G401 (cell line): ENCODE measurements at places on chromosomes 3 and 15.
A peak's percentile ranks its signal among the peaks of the same experiment; 100 is the strongest.

DNA sequence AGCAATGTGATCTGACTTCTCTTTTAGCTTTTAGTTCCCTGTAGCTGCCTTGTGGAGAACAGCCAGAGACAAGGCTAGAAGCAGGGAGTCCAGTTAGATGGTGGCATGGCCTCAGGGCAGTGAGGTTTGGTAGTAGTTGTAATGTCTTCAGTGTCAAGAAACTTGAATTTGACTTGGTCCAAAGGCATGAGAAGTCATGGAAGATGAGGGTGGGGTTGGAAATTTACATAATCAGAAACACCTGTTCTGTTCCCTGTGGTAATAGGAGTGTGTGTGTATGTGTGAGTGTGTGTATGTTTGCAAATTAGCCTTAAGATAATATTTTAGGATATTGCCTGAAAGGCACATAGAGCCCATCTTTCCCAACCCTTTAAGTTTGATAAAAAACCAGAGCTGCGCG, 55.2 kb upstream of the GCNT3 start:
- no peak for DNase-seq

GRCh38 chr3:50202353-50203112, 2.5 kb upstream of the SLC38A3 start:
- no peak for DNase-seq

- no peak for DNase-seq
These were observed 68.9 kb downstream of the TFRC start for GRCh38 chr3:196012941-196013476.

- DNase-seq = no peak
These were observed 174.8 kb upstream of the BHLHE40 start for GRCh38 chr3:4804161-4805058.

DNA sequence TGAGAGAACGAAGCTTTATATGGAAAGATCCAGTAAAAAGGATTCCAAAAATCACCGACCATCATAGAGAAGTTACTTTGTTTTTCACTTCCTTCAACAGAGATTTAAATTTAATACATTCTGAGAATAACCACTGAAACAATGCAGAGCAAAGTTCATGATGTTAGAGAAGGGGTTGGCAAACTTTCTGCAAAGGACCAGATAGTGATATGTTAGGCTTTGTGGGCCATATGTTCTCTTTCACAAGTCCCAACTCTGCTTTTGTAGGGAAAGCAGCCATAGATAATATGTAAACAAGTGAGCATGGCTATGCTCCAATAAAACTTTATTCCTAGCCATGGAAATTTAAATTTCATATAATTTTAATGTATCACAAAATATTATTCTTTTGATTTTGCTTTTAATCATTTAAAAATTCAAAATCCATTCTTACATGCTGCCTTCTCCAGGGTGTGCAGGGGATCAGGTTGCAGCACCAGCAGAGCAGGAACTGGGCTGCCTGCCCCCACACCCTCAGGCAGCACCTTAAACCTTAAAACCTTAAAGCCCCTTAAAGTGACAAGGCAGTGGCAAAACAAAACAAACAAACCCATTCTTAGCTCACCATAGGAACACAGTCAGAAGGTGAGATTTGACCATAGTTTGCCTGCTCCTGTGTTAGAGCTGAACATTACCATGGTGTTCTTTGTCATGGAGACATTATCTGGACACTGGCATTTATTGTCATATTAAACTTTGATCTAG, 16.9 kb upstream of the IGSF10 start:
- no peak for DNase-seq

- peak; percentile 41 for DNase-seq
These were observed 17.1 kb downstream of the TJP1 start for GRCh38 chr15:29805043-29805707.

DNA sequence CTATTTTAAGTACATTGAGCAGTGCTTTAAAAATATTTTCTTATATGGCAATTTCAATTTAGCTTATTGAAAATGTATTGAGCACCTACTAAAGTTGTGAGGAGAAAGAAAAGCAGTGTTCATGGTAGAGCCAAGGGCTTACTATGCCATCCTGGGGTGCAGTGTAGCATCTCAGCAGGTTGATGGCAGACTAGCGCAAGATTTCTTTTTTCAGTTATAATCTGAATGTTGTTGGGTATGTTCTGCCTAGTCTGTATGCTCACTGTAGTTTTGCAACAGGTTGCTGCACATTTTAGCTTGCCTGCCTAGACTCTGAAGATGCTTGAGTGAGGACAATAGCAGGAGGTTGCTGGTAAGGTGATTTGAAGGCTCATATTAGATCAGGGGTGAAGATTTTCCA, 103.1 kb upstream of the UNC13C start:
- DNase-seq = peak; percentile 37

DNA sequence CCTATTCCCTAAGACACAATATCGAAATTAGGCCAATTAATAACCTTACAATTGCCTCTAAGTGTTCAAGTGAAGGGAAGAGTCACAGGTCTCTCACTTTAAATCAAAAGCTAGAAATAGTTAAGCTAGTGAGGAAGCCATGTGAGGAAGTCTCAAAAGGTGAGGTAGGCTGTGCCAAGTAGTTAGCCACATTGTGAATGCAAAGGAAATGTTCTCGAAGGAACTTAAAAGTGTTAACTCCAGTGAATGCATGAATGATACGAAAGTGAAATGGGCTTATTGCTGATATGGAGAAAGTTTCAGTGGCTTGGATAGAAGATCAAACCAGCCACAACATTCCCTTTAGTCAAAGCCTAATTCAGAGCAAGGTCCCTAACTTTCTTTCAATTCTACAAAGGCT, 59.1 kb downstream of the KLF13 start:
- no peak for DNase-seq

DNA sequence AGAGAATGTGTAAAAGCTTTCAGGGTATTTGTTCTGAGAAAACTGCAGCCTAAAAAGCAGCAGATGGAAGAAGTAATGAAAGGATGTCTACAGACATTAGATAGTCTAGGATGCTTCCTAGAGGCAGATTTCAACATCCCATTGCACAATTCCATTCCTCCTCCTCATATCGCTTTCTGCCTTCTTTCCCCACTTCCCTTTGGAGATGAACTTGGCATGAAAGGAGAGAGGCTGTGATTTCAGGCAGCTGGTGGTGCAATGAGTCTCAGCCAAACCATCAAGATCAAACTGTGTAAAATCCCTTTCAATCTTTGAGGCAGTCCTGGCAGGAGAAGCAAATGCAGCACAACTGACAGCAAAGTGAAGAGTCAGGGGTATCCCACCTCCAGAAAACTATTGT, 438.7 kb upstream of the KCNMB2 start:
- peak; percentile 86 for DNase-seq

- no peak for DNase-seq
These were observed 57.4 kb downstream of the LRRFIP2 start for GRCh38 chr3:37116998-37117397.

DNA sequence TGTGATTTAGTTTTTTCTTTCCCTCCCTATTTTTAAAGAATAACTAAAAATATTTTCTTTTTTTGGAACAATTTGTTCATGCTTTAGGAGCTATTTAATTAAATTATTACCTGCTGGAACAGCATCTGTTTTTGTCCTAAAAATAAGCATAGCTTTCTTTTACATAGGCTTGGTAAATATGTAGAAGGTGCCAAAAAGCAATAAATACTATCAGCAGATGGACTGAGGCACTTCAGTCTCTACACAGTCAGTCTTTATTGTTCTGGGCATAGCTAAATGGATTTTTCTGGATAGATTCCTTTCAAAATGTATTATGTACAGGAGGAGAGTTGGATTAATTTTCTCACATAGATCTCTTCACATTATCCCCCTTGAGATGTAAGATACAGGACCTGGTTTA, 223.5 kb downstream of the NAALADL2 start:
- peak; percentile 82 for DNase-seq

- no peak for DNase-seq
These were observed 352.1 kb downstream of the MECOM start for GRCh38 chr3:169311381-169311780.

DNA sequence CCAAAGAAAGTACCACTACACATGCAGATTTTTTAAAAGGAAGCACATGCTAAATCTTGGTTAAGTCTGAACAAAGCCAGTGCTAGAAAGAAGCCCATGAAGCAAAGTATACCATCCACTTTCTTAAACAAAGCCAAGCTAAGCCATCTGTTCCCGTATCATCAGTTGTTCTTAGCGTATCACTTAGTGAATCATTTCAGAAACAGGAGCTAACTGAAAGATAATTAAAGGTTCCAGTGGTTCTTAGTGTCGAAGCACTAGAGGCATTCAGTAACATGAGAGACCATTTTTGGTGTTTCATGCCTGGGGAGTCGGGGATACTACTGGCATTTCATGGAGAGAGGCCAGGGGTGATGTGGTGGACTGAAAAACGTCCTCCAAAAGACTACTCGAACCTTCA, 12.8 kb downstream of the UBXN7 start:
- DNase-seq = no peak

DNA sequence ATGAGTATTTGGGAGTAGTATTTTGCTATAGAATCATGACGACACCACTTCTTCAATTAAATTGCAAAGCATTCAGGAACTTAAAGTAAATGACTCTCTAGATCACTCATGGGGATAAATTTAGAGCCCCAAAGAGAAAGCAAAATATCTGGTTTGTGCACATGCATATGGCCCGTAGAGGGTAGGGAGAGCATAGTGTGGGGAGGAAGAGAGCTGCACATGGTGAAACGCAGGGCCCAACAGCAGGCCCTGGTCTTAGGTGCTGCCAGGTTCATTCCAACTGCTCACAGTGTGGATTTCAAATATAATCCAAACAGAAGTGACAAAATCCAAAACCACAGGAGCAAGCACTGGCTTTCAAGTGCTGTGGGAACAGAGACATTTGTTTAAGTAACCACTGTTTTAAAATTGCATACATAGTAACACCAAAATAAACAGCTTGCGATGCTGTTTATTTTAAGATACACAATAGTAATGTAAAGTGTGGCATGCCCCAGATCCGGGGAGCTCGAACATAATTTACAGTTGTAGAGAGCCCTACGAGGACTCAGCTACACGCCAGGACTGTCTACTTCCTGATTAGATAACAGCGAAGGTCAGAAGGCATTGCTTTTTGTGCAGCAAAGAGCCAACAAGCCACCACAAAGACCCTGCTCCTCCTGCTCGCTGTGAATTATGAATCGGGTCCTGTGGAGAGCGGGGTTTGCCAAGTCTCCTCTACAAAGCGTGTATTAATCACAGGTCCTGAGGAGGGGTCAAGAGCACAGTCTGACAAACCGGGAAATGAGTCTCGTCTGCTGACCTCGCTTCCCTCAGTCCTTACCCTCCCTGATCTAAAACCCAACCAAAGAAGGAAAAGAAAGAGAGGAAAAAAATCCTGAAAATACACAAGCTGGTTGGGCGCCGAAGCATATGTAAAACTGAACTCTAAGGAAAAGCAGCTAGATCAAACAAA, 80.6 kb downstream of the MEIS2 start:
- DNase-seq = no peak

DNA sequence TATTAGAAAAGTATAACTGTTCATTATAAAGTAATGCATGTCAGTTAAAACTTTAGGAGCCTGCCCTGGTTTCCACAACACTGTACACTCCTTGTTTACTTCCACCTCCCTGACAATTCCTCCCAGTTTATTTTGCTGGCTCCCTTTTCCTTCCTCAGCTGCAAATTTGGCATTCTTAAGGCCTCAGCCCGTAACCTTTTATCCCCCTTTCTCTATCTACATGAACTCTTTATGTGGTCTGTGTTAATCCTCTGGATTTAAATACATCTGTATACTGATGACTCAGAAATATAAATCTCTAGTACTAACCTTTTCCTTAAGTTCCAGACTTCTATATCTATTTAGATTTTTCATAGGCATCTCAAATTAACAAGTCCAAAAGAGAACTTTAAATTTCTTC, 143.6 kb downstream of the OTOL1 start:
- DNase-seq = no peak

DNA sequence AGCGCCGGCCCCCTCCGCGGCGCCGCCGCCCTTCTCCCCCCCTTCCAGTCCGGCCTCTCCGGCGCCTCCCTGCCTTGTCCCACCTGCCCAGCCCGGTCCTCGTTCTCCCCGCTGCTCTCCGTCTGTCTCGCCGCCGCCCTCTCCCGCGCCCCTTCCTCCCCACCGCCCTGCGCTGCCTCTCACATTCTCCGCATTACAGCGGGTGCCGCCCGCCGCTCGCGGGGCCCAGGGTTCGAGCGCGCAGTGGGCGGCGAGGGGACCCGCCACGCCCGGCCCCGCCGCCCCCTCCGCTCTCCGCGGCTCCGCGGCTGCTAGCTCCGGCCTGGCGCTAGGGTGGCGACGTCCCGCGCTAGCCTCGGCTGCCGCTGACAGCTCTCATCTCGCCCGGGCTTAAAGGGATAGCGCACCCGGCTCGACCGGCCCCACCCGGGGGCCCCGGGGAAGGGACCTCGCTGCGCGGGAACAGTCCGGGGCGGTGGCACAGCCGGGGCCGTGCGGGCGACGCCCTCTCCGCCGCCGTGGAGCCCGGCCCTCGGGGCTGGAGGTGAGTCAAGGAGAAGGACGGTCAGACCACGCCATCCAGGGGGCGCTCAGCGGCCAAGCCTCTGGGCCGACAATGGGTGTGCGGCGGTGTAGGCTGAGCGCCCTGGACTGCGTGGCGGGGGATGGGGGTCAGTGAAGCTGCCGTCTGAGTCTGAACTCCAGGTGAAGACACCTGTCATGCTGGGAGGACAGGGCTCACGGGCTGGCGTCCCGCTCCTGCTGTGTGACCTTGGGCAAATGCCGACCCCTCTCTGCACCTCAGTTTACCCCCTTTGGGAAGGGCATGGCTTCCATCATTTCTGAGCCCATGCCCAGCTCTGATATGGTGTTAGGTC, 187.4 kb upstream of the LINGO1 start:
- peak; percentile 44 for DNase-seq

DNA sequence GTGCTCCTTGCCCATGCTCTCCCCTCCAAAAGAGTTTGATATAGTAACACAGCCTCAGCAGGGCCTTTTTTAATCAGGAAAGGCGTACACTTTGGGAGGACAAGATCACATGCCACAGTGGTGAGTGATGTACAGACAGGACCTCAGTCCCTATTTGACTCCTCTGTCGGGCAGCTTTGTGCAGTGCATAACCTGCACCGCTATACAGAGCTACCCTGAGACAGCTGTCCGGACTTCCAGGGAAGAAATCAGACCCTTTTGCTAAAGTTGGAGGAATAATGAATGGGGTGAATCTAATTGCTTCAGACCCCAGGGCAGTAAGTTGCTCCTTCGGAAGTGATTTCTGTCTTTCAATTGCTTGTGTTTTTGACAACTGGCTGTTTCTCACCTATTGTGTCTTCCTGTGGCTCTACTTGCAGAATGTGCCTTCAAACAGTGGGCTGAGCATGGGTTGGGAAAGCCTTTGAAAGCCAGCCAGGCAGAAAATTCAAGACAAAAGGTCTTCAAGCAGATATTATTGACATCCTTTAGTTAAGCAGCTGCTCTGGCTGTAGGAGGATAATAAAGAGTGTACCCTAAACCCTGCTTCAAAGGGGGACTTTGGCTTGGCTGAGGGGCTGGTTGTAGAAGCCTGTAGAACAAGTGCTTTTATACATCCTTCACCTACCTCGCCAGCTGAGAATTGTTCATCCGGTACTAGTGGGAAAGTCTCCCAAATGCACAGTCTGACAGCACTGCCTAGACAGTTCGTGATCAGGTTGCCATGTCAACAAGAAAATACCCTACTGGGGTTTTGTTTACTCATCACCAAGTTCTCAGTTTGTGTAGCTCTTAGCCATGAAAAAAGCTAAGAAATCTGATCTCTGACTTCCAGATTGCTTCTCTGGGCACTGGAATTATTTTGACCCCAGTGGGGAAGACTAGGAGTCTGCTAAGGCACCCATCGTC, 35.1 kb downstream of the SNTN start:
- no peak for DNase-seq

- no peak for DNase-seq
These were observed 171.8 kb downstream of the TMEM108 start for GRCh38 chr3:133209871-133210550.

GRCh38 chr3:148711981-148712666, 14.4 kb downstream of the AGTR1 start:
- DNase-seq = no peak
